COLO829 (cell line): ENCODE measurements at places on chromosomes 3 and 15.

DNA sequence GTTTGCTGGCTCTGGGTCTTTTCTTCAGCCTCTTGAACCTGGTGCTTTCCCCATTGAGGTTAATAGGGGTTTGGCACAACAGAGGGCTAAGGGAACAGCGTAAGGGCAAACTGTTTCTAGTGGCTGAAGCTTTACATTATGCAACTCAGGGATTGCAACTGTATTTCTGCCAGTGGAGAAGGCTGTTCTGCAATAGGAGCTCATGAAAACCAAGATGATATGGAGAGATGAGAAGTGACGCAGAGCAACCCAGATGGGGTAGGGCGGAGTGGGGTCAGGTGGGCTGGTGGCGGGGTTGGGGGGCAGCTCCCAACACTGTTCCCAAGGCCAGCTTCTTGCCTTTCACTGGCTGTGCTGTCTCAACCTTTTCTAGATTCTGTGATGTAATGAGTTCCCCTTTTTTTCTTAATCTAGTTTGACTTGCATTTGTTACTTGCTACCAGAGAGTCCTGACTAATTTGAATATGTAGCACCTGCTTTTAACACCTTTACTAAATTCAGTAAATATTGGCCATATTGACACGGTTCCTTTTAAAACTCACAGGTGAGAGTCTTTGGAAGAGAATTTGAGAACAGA lies 7.2 kb downstream of the GXYLT2 start:
- no peak for DNase-seq

- no peak for DNase-seq
Measured at GRCh38 chr15:57606816-57607215, 15.1 kb downstream of the MYZAP start.

DNA sequence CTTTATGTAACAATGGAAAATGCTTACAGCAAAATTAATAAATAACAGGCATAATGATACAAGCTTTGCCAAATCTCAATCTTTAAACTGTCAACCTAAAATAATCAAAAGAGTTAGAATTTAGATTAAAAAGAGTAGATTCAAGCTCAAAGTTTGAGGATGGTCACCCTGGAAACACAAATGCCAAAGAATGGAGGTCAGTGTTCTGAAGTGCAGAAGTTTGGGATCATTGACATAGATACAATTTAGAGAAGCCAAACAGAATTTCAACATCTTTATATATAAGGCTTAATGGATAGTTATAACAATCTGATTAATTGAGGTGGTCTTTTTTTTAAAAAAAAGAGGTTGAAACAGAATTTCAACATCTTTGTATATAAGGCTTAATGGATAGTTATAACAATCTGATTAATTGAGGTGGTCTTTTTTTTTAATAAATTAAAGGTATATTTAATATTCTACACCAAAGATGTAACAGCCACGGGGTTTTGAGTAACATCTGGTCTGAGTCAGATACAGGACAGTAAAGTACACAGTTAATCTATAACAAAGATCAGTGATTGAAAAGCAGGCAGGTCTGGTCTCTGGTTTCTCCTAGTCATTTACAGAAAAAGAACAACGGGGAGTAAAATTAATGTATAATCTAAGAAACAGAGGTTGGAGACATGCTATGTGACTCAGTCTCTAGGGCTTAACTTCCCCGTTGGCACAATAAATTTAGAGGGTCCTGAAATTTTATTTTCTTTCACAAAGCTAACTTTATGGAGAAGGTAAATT lies 490.7 kb downstream of the GBE1 start:
- no peak for DNase-seq

DNA sequence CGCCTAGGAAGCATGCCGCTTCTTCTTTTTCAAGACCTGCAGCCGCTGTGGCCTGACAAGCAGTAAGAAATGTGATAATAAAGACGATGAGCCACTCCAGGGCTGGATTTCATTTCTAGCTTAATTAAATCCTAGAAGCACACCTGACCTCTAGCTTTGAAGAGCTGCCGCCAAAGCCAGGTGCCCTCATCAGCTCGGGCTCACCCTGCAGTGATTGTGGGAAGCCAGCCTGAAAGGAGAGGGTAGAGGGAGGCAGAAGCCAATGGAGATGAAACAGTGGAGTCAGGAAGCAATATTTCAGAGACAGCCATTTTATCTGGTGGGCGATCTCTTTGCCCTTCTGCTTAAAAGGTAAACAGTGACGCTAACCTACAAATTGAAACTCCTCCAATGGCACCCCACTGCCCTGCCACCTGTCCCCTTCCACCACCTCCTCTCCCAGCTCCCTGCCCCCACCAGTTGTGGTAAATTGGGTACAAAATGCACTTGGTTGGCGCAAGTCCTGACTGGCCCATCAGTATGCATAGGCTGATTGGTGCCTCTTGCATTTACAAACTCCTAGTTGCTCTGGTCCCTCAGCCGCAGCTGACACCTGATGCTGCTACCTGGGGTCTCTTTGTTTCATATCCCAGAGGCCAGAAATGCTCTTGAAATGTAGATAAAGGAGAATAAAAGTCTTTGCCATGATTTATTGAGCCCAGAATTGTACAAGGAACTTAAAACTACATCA lies 385.3 kb downstream of the PDCD6IP start:
- no peak for DNase-seq

- DNase-seq, result no peak
Measured at GRCh38 chr3:56825567-56826438, 24.1 kb upstream of the ARHGEF3 start.

- no peak for DNase-seq
Measured at GRCh38 chr15:52529341-52529924, 753 bp upstream of the MYO5A start.

DNA sequence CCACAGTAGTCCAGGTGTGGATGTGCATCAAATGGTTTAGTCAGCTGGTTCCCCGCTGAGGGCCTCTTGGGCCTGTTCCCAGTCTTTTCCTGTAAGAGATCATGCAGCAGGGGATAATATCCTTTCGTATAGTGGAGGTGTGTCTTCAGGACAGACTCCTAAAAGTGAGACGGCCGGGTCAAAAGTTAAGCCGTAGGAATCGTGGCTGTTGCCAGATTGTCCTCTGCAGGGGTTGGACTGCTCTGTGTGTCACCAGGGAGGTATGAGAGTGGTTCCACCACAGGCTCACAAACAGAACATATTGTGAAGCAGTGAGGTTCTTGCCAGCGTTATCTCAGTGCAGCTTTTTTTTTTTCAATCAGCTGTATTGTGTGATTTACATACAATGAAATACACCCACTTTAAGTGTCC lies 95.0 kb downstream of the VGLL4 start:
- DNase-seq, result no peak

- DNase-seq, result no peak
Measured at GRCh38 chr3:47265725-47266428, 16.7 kb downstream of the KIF9 start.

DNA sequence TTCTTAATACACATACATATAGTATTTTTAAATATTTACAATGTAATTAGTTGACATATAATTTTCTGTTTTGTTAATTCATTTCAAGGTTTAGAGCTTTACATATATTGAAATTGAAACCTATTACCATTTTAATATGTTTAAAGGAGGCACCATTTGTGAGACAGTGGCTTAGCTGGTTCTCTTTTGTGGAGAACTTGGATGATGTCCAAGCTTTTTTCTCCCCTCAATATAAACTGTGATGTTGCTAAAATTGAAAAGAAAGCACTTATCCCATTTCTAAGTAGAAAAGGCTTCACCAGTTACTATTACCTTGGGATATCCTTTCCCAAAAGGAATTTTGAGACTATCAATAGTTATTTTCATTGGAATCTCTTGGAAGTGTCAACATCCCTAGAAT lies 707.2 kb downstream of the NTRK3 start:
- DNase-seq, result no peak

- no peak for DNase-seq
Measured at GRCh38 chr15:55218056-55218455, 21.3 kb upstream of the RSL24D1 start.

DNA sequence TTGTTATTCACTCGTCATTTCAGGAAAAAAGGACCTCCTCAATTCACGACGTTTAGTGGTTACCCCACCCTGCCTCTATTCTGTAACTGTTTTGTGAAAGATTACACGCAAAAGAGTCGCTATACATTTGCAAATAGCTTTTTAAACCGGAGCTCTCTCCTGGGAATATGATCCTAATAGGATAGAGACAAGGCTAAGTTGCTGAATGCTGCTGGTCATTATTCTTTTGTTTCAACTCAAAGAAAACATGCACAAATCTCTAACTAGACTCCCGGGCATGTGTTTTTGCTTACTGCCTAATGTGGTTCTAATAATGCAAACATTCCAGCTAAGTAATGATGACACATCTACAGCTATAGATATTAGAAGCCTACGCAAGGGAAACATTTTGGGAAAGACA lies 214.6 kb upstream of the MDFIC2 start:
- DNase-seq, result no peak

DNA sequence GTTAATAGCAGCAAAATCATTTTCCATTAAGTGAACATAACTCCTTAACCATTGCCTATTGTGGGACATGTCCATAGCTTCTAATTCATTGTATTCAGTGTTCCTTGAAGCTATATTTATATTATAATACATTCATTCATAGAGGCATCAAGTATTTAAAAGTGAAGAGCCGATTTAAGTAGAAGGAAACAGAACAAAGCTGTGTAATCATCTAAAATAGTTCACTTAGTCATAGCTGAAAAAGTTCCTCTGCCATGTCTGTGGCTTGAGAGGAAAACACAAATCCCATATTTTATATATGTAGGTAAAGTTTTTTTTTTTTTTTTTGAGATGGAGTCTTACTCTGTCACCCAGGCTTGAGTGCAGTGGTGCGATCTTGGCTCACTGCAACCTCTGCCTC lies 54.5 kb downstream of the TMEM108 start:
- DNase-seq, result peak; percentile 8

DNA sequence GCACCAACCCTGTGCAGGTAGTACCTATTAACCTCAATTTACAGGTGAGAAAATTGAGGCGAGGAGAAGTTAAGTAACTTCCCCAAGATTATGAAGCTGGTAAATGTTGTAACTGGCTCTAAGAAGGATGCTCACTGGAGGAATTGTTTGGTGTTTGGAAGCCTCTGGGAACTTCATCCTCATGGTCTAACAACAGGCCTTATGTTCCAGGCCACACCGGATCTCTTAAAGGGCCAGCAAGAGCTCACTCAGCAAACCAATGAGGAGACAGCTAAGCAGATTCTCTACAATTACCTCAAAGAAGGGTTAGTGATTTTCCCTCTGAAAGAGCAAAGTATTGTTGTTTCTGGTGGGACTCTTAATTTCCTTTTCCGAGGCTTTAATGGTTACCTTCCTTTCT lies 63.9 kb downstream of the CGNL1 start:
- DNase-seq, result peak; percentile 32

- DNase-seq, result no peak
Measured at GRCh38 chr15:70210528-70210927, 112.8 kb upstream of the TLE3 start.

- no peak for DNase-seq
Measured at GRCh38 chr15:57130956-57131355, 212.5 kb downstream of the TCF12 start.

- DNase-seq, result no peak
Measured at GRCh38 chr3:97694876-97695275, 69.7 kb upstream of the ARL6 start.

GRCh38 chr15:71228403-71228802 lies 113.1 kb downstream of the THSD4 start:
- no peak for DNase-seq

DNA sequence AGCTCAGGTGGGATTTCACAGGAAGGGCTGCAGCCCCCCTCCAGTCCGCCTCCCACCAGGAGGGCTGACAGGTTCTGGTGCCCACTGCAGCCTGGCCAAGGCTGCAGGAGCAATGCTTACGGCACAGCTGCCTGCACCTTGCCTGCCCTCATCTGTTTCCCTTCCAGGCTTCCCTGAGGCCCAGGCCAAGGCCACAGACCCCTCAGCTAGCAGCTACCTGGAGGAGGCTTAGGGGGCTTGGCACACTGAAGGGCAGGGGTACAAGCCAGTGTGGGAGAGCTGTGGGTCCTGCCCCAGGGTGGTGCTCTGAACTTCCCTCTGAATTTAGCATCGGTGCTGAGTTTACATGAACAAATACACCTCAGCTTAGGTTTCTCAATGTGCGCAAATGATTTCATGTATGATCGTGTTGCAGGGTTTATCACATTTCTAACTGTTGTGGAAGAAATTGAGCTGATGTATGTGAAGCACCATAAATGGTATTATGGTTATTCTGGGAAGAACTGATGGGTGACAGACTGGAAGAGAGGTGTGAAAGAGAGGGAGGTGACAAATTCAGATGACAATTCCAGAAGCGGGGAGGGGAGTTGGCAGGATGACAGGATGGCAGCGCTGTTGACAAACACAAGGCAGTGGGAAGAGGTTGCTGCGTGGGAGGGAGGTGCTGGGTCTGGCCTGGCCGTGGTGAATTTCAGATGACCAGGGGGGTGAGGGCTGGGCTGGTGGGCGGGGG lies 6.1 kb downstream of the RHCG start:
- DNase-seq, result no peak

DNA sequence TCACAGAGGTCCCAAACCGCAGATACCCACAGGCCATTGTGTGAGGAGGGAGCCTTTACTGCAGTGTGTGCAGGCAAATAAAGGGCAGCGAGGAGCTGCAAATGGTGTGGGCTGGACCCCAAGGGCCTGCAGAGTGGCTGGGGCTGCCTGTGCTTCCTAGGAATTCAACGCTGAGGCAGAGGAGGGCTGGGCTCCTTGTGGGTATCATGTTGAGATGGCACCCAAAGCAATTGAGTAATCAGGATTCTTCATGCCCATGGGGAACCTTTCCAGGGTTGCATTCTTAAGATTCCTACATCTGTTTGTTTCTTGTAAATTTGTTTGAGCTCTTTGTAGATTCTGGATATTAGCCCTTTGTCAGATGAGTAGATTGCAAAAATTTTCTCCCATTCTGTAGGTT lies 85.4 kb upstream of the LIPC start:
- no peak for DNase-seq

GRCh38 chr3:6449099-6449498 lies 411.8 kb upstream of the GRM7 start:
- DNase-seq, result no peak

GRCh38 chr3:138842483-138843188 lies 7.9 kb upstream of the PIK3CB start:
- no peak for DNase-seq

- no peak for DNase-seq
Measured at GRCh38 chr3:50338965-50339364, 1.7 kb downstream of the RASSF1 start.

GRCh38 chr3:37963635-37964034 lies 27.0 kb upstream of the VILL start:
- no peak for DNase-seq

DNA sequence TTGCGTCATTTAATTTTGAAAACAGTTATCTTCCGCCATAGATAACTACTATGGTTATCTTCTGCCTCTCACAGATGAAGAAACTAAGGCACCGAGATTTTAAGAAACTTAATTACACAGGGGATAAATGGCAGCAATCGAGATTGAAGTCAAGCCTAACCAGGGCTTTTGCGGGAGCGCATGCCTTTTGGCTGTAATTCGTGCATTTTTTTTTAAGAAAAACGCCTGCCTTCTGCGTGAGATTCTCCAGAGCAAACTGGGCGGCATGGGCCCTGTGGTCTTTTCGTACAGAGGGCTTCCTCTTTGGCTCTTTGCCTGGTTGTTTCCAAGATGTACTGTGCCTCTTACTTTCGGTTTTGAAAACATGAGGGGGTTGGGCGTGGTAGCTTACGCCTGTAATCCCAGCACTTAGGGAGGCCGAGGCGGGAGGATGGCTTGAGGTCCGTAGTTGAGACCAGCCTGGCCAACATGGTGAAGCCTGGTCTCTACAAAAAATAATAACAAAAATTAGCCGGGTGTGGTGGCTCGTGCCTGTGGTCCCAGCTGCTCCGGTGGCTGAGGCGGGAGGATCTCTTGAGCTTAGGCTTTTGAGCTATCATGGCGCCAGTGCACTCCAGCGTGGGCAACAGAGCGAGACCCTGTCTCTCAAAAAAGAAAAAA lies 1.2 kb downstream of the B2M start:
- no peak for DNase-seq
